ENCODE measurements at places on chromosomes 7 and 10.
A peak's percentile ranks its signal among the peaks of the same experiment; 100 is the strongest.

GRCh38 chr10:125201108-125201524 is 40.8 kb upstream of the CTBP2 start:
- no peak for DNase-seq

DNA sequence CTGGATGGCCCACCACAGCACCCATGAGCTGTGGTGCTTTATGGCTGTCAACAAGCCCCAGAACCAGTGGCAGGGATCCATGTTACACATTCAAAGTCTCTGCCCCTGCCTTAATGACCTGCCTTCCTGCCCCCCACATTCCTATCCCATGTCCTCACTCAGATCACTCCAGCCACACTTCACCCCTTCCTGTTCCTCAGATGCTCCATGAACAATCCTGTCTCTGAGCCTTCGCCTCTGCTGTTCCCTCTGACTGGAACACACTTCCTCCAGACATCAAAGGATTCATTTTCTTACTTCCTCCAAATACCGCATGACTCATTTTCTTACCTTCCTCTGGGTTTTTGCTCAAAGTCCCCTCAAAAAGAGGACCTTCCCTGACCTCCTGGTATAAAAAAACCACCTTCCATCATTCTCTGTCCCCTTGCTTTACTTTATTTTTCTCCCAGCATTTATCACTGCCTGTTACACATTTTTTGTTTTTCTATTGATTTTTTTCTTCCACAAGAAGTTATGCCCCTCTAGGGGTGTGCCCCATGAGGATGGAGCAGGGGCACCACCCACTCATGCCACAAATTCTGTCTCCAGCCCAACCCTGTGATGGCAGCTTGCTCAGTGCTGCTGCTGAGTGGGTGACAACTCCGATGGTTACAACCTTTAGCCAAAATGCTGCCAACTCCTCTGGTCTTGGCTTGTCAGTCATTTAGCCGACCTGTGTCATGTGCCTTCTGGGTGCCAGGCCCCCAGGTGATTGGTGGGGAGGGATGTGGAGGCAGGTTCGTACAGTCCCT is 18.2 kb downstream of the COL13A1 start:
- no peak for DNase-seq

DNA sequence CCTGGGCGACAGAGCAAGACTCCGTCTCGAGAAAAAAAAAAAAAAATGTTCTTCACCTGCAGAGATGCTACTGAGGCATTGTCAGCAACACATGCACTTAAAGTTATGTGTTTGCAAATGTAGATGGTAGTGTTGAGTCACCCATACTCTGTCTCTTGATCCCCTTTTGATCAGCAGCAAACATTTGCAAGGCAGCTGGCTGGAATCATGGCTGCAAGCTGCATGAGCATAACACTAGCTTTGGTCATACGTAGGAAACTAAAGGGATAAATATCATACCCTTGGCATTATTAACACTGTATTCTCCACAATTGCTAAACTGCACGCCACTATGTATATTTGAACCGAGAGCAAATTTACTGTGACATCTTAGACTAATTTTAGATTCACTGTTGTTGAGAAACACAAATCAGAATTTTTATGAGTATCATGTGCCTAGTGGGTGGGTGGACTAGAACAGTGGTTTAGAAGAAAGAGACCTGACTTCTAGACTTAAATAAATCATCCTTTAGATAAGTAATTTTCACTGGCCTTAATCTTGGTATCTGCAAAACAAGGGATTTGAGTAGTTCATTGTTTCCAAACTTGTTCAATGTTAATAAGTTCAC is 229.3 kb upstream of the MEOX2 start:
- no peak for DNase-seq

GRCh38 chr7:93559639-93560491 is 14.7 kb downstream of the CALCR start:
- DNase-seq: no peak

DNA sequence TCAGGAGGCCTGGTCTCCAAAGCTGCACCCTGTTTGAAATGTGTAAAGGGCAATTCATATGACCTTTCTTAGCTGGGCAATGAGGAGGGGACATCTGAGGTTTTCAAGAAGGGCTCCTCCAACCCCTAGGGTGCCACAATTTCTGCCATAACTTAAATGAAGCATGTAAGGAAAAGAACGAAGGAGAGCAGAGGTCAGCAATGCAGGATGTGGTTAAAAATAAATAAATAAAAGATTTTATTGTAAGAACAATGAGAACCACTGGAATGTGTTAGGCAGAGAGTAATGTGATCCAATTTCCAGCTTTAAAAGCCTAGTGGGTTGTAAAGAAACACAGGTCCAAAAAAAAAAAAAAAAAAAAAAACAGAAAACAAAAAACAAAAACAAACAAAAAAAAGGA is 673.1 kb downstream of the TNS3 start:
- no peak for DNase-seq

GRCh38 chr10:10703382-10703781 is 314.3 kb upstream of the CELF2 start:
- no peak for DNase-seq

GRCh38 chr7:94832051-94832450 is 75.3 kb upstream of the PPP1R9A start:
- no peak for DNase-seq

GRCh38 chr7:100680576-100681271 is 7.2 kb downstream of the GNB2 start:
- DNase-seq: no peak

- DNase-seq: no peak
These were observed 569 bp downstream of the SLC26A5 start for GRCh38 chr7:103445228-103446048.

- DNase-seq: no peak
These were observed 30.2 kb downstream of the ADRA2A start for GRCh38 chr10:111107023-111107422.

DNA sequence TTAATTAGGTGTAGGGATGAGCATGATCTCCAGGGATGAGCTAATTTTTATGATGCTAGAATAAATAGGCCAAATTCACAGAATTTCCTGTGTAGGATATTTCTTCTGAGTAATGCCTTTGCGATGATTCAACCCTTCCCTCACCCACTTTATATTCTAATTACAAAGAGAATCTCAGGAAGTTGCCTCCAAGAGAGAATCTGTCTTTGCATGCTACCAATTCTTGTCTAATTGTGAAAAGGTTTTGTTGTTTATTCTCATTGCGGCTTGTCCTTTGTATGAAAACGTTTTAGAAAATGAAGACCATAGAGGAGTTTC is 6.3 kb downstream of the C7orf57 start:
- DNase-seq: no peak

GRCh38 chr10:124648738-124649137 is 95.4 kb downstream of the FAM53B start:
- DNase-seq: peak; percentile 30

DNA sequence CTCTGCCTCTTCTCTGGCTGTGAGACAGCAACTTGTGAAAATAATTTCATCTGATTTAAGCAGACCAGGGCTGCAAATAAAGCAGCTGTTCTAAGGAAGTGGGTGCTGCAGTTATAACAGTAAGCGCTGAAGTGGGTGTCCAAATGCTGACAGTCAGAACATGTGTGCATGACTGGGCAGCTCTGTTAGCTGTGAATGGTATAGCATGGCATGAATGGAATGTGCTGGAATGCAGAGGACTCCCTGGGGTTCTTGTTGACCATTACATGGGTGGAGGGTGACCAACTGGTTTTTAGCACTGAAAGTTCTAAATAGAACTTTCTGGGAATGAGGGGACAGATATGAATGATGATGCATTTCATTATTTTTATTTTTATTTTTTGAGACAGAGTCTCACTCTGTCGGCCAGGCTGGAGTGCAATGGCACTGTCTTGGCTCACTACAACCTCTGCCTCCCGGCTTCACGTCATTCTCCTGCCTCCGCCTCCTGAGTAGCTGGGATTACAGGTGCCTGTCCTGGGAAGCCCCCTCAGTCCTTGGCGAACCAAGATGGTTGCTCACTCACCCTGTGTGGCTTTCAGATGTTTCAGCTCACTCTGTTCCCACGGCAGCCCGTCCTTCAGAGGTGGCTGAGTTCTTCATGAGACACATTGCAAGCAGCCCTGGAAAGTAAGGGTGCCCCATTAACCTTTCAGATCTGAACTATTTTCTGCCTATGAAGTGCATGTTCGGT is 319.8 kb upstream of the PHYHIPL start:
- no peak for DNase-seq

DNA sequence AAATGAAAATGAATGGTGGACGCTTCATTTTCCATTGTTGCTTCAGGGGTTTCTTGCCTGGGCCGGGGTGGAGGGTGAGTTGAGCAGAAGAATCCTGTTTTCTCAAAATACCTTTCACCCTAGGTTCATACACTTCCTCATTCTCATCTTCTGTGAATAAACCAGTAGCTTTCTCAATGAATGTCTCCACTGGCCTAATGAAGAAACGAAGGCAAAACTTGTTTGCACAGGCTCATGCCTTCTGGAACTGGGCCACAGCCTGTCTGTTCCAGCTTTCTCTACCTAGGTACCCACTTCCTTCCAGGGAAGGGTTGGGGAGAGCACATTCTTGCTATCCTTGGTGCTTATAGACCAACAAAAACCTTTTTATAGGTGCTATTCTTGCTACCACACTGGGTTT is 21.3 kb downstream of the STMP1 start:
- no peak for DNase-seq

DNA sequence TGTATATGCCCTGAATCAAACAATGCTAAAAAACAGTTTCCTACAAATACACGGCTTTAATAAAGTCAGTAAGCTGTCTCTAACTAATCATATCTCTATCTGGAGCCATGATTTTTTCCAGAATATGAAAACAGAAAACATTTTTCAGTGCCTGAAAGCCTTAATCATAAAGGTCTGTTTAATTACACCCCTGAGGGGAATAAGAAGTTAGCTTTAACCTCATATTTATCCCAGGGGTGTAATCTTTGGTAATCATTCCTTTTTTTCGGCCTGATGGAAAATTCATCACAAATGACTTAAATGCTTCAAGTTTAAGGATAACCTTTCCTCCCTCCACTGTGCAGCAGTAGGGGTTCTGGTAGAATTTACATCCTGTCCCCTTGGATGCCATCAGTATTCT is 124.2 kb downstream of the ATE1 start:
- no peak for DNase-seq

DNA sequence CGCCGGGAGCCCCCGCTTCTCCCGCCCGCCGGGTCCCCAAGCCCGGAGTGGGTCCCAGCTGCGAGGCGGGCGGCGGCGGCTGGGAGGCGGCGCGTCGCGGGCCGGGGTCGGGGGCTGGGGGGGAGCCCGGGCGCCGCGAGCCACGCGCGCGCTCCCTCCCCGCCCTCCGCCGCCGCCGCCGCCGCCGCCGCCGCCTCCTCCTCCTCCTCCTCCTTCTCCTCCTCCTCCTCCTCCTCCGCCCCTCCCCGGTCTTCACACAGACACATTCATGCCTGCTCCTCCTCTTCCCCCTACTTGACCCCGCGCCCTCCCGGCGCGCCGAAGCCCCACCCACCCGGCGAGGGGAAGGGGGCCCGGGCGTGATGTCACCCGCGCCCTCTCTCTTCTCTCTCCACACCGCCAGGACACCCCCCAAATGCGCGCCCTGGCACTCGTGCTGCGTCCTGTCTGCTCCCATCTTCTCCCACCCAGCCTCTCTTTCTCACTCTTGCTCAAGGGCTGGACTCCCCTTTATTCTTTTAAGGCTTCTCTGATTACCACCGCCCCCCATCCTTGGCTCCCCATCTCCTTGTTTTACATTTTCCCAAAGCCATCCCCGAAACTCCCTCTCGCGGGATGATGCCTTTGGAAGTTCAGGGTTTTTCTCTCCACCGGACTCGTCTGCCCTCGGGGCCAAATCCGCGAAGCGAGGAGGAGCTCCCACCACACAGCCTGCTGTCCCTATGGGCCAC is 967 bp upstream of the GLI3 start:
- DNase-seq: no peak

DNA sequence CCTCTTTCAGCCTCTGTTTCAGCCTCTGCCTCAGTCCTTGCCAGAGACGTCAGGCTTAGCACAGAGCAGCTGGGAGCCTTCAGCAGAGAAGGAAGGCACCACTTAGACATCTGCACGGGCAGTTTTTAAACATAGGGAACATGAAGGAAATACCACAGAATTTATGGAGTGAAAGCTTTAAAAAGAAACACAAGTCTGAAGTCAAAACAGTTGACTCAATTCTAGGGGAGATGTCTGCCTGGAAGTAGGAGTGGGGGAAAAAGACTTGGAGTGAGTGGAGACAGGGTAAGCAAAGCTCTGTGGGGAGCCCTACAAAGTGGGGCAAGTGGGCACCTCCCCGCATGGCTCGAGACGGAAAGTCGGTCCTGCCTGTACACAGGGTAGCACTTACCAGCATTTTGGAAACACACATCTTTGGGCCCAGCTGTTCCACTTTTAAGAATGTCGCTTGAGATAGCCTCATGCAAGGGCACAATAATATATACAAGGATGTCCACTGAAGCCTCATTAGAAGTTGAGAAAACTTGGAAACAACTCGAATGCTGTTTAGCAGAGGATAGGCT is 5.0 kb upstream of the TBXAS1 start:
- DNase-seq: no peak

DNA sequence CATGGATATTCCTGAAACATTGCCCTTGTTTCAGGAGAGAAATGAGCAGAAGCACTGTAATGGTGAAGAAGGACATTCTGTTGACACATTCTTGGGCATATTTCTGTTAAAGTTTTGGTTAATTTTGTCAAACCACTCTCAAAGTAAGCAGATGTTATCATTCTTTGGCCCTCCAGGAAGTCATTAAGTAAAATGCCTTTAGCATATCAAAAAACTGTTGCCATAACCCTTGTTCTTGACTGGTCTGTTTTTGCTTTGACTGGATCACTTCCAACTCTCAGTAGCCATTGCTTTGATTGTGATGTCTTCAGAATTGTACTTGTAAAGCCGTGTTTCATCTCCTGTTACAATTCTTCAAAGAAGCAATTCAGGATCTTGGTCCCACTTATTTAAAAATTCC is 404.3 kb upstream of the LRRTM3 start:
- DNase-seq: no peak

DNA sequence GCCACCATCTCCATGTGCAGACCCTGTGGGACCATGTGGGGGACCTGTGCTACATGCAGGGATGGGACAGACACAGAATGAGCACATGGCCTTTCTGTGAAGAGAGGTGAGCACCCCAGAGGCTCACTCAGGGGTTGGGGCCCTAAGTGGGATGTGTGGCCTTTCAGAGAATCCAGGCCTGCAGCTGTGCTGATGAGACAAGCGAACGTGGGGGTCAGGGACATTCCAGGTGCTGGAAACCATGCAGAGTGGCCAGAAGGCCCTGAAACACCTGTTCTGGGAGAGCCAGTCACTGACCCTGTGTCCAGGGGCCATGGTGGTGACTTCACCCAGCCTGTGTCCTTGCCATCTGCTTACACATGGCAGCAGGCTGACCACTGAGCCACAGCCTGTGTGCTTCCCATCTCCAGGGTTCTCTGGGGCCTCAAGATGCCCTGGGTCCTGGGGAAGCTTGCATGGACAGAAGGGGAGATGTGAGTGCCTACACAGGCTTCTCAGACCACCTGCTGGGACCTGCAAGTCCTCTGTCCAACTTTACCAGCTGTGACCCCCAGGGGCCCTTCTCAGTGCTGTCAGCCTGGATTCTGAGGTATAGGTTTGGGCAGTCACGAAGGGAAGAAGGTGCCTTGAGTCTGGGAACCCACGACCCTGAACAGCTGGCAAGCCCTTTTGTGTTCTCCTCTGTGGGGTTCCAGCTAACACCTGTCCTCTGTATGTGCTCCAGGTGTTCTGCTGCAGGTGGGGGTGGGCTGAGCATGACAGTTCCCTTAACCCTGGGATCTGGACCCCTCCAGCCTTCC is 17.6 kb downstream of the RAMP3 start:
- DNase-seq: no peak
